Activated T-helper 17 cell treated with anti-CD3 and anti-CD28 coated beads, Interleukin-2, amount 50 U/mL, for 72 hours (primary cell): ENCODE measurements at places on chromosomes 4 and X. TPM values are rescaled to one million over a fixed set of nuclear protein-coding genes. Genes with fewer than 3 reads are reported as not detected.

DNA sequence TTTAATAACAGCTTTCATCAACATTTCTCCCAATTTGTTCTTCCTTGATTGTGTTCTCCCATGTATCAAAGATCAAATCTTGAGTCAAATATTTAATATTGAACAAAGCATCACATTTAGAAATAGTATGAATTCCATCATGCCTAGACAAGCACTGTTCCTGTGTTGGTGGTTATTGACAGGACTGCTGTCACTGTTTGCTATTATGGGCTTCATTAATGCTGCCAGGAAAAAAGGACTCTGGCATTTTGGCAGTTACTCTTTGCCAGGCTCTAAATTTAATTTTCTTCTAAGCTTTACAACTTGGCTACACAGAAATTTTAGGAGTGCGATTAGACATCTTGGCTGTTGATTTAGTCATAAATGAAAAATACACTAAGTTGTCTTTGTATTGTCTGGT lies 295.9 kb upstream of the NRK start:
- ATAC-seq = no peak

The XAGE1A gene
- not detected for total RNA-seq

The GSX2 gene
- not detected for total RNA-seq

The SLC25A14 gene
- 11.6 TPM for total RNA-seq

The SSX4 gene
- total RNA-seq = not detected

The NR0B1 gene
- total RNA-seq = not detected
